ENCODE measurements at places on chromosomes 3 and 15.
A peak's percentile ranks its signal among the peaks of the same experiment; 100 is the strongest.

- no peak for DNase-seq
These were observed 2.5 kb downstream of the RORA start for GRCh38 chr15:61226361-61227256.

DNA sequence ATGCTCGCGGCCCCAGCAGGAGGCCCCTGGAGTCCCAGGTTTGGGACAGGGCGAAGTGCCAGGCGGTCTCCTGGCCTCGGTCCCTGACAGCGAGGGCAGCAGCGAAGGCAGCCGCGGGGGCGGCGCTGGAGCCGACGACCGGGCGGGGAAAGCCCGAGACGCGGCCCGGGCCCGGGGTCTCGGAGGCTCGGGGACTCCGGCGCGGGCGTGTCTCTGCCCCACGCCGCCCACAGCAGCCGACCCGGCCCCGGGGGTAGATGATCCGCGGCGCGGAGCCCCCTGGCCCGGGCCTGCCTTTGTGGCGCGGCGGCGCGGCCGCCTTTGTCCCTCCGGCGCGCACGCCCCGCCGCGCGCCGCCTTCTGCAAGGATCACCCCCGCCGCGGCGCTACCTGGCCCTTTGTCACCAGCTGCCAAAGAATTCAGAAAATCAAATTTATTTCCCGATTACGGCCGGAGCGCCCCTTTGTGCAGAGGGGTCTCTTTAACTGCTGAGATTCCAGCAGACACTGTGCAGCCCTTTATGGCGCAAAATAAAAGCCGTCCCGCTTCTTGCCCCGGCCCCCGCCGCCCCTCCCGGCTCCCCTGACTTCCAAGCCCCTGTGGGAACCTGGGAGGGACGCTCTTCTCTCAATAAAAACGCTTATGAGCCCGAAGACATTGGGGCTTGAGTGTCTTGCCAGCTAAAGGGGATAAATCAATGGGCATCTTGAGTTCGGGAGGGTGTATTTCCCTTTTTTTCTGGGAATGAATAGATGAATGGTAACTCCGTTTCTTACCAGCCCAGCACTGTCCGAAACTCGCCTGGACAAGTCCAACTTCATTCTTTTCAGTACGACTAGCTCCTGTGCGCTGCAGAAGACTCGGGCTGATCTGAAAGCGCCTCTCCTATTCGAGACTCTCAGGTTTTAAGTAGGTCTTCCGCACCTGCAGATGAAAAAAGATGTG is 68.4 kb downstream of the HES1 start:
- peak; percentile 16 for DNase-seq

- DNase-seq = no peak
These were observed 14.1 kb downstream of the CTSH start for GRCh38 chr15:78930577-78931388.

DNA sequence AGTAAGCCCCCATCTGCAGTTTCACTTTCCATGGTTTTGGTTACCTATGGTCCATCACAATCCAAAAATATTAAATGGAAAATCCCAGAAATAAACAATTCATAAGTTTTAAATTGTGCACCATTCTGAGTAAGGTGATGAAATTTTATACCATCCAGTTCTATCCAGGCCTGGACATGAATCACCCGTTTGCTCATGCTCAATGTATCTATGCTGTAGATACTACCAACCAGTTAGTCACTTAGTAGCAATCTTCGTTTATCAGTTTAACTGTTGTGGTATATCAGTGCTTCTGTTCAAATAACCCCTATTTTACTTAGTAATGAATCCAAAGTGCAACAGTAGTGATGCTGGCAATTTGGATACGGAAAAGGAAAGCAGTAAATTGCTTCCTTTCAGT is 381.9 kb upstream of the AGTR1 start:
- no peak for DNase-seq

GRCh38 chr3:36649125-36649524 is 115.2 kb downstream of the DCLK3 start:
- no peak for DNase-seq

DNA sequence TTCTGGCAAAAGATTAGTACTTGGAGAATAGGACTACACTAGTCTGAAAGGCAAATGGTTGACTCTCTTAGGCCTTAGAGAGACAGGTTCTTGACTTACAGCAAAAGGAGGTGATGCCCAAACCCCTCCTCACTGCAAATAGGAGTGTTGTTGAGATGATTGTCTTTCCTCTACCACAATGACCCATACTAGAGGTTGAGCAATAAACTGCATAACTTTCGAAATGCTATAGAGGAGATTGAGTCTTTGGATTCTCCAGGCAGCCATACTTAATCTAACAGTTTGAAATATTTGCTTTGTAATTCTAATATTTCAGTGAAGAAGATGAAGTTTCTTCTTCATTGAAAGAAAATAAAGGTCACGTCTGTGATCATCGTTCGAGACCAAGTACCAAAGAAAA is 498.5 kb upstream of the GBE1 start:
- DNase-seq = no peak

- DNase-seq = no peak
These were observed 66.2 kb downstream of the KLF13 start for GRCh38 chr15:31392761-31393401.

DNA sequence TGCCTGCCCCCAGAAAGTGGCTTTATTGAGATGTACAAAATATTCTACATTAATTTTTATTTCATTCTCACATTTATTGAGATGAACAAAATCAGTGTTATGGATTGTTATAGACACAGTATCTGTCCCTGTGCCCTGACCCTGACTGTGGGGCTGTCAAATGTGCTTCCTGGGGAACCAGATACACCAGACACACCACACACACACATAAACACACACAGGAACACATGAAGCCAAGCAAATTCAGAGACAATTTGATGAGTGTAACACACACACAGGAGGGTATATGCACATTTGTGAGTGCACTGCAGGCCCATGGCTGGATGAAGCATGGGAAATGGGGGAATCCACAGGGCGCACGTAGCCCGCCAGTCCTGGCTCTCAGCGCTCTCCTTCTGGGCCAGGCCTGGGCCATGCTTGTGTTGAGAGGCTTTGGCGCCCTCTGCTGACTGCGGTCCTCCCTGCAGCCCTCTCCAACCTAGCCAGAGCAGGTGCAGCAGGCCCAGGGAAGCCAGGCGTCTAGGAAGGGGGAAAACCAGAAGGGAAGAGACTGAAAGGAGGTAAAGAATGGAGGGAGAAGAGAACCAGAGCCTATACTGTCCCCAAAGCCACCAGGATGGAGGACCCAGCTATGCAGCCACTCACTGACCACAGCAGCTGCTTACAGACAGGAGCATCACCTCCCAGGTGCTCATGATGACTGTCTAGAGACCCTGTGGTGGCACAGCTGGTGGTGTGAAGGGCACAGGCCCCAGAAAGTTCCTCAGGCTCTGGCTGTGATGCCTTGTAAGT is 18.0 kb upstream of the LOXL1 start:
- DNase-seq = peak; percentile 86

- no peak for DNase-seq
These were observed 288.8 kb downstream of the ZBTB20 start for GRCh38 chr3:114858329-114858728.

- DNase-seq = no peak
These were observed 67.9 kb upstream of the TNFSF10 start for GRCh38 chr3:172591125-172591605.

DNA sequence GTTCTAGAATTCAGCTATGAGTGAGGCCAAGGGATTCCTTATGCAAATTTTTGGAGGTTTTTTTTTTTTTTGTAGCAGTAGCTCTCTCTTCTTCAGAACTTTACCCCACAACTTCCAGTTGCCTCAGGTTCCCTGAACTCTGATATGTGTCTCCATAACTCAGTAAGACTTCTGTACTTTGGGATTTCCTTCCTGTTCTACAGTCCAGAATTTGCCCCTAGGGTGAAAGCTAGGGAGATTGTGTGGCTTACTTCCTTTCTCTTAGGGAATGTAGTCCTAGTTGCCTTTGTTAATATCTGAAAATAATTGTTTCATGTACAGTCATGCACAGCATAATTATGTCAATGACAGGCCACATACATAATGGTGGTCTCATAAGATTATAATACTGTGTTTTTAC is 30.8 kb downstream of the LRRC28 start:
- DNase-seq = no peak

DNA sequence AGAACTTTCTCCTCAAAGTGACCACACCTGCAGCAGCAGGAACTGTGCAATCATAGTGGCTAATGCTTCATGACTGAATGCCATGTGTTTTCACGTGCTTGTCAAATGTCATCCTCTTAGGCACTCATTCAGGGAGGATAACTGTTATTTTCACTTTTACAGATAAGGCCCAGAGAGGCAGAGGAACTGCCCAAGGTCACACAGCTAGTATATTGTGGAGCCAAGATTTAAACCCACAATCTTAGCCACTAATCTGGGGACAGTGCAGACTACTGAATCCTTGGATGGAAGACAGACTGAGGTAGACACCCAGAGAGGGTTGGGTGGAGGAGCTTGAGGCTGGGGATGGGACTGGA is 9.9 kb upstream of the CLK3 start:
- DNase-seq = no peak

DNA sequence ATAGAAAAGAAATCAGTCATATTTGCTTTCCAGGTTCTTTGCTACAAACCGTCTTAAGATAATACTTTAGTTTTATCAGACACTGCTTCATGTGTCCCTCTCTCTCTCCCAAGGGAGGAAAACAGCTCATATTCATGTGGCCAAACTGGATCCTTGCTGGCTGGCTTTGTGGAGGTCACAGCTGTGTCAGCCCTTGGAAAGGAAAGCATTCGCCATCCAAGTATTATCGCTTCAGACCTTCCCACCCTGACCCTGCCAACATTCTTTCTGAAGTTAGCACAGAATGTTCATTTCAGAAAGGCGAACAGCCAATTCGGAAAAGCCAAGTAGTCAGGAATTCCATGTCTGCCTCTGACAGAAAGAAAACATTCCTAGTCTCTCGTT is 213.6 kb downstream of the FEZF2 start:
- no peak for DNase-seq

GRCh38 chr3:163939926-163940325 is 1138.4 kb downstream of the SI start:
- DNase-seq = no peak

GRCh38 chr15:76972389-76973361 is 22.3 kb upstream of the PSTPIP1 start:
- DNase-seq = no peak

DNA sequence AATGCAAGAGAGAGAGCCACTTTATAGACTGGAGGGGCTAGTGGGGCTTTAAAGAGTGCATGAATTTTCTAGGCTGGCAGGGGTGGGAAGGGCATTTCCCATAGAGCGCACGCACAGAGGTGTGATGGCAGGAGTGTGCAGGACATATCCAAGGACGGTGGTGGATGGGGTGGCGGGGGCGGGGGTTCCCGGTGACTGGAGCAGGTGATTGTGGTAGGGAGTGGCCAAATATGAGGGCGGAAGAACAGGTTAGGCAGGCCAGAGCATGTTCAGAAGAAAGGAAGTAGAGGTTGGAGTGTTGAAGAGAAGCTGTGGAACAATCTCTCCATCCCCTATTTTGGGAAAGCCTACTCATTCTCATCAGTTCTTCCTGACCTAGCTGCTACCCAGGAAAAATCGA is 18.1 kb downstream of the FAM81A start:
- no peak for DNase-seq

DNA sequence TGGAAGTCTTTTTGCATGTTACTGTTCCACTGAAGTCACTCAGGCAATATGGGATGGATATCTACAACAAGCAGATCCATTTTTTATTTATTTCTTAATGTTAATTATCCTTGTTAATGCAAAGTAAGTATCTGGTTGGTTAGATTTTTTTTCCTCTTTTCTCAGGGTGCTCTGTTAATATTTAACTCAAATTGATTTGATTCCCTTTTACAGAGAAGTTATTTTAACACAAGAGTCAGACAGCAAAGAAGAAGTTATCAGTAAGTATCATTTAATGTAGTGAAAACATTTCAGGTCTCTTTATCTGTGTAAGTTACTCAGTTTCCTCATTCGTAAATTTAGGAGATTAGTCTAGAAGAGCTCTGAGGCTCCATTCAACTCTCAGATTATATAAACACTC is 34.3 kb downstream of the TBC1D23 start:
- DNase-seq = no peak

GRCh38 chr3:130991126-130991525 is 35.5 kb downstream of the ASTE1 start:
- no peak for DNase-seq

DNA sequence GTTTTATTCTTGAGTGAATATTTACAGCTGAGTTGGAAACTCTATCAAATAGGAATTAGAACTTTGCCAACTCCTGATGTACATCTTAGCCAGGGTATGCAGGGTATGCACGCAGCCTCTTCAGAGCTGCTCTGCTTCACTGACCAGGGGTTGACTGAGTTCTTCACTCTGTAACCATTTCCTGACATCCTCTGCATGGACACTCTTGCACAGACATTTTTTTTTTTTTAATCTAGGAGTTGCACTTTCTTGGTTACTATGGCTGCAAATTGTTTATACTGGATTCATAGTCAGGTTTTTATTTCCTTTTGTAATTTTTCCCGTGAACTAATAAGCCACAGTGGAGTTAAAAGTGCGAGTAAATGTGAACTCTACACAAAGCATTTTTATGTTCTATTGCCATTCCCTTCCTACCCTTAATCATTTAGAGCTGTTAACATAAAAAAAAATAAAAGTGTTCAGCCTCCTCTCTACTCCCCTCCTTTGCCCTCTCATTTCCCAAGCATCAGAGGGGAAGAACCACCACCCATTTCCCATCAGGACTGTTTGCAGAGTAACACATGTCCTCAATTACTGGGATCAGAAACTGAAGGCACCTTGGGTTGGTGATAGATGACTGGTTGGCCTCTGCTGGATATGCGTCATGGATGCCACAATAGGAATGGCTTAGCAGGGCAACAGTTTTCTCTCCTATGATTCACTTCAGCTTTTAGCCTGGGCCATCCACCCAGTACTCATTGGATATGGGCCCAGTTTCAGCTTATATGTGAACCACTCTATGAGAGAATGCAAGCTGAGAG is 54.0 kb downstream of the DUT start:
- DNase-seq = no peak

DNA sequence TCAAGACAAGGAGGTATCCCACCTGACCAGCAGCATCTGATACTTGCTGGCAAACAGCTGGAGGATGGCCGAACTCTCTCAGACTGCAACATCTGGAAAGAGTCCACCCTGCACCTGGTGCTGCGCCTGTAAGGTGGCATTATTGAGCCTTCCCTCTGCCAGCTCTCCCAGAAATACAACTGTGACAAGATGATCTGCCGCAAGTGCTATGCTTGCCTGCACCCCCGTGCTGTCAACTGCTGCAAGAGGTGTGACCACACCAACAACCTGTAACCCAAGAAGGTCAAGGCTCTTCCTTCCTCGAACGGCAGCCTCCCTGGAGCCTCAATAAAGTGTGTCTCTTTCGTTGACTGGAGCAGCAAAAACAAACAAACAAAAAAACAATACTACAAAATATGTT is 2.2 kb upstream of the SLC4A7 start:
- DNase-seq = no peak

DNA sequence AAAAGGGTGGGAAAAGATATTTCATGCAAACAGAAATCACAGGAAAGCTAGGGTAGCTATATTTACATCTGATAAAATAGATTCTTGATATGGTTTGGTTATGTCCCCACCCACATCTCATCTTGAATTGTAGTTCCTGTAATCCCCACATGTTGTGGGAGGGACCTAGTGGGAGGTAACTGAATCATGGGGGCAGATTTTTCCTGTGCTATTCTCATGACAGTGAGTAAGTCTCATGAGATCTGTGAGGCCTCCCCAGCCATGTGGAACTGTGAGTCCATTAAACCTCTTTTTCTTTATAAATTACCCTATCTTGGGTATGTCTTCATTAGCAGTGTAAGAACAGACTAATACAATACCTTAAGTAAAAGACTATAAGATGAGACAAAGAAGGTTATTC is 558.1 kb downstream of the RSL24D1 start:
- no peak for DNase-seq

Measured in activated CD4-positive, alpha-beta memory T cell treated with anti-CD3 and anti-CD28 coated beads for 36 hours (primary cell).